ENCODE measurements at places on chromosomes 7 and 10. TPM values are rescaled to one million over a fixed set of nuclear protein-coding genes. Genes with fewer than 3 reads are reported as not detected.

The UTF1 gene
- total RNA-seq: not detected

The NPC1L1 gene
- total RNA-seq: not detected

The FAM107B gene
- total RNA-seq: 176 TPM

The FBXO24 gene
- 0.38 TPM for total RNA-seq

The OPN1SW gene
- not detected for total RNA-seq

- peak; percentile 25 for DNase-seq
- H3K27ac ChIP-seq: no peak overlapping the region
- no peaks in the 10 kb centered on the region for H3K4me1 ChIP-seq
- H3K36me3 ChIP-seq: no peaks in the 10 kb centered on the region
- H3K27me3 ChIP-seq: no peaks in the 10 kb centered on the region
These were observed 42.3 kb upstream of the FOXI2 start for GRCh38 chr10:127694580-127695193.

DNA sequence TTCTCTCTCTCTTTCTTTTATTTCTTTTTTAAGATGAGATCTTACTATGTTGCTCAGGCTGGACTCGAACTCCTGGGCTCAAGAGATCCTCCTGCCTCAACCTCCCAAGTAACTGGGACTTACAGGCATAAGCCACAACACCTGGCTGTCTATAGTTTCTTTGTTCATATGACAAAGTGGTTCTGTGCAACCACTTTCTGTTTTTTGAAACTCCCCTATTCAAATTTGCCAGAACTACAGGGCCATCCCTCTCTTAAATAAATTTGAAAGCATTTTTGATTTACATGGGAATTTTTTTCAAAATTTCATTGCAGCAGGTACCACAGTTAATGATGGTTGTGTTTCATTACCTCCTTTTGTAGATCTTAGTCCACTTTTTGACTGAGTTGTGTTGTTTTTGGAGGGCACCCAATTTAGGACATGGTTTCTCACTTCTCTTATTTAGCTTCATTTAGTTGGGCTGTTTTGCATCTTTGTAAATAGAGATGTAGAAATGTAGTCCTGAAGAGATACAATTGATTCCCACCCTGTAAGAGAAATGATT, 119.2 kb downstream of the LRRC4 start:
- DNase-seq: no peak
- peaks cover 10% of the 10 kb centered on the region for H3K4me1 ChIP-seq
- no peaks in the 10 kb centered on the region for H3K27me3 ChIP-seq
- no peak overlapping the region for H3K27ac ChIP-seq
- no peak overlapping the region for H3K4me3 ChIP-seq
- H3K36me3 ChIP-seq: no peaks in the 10 kb centered on the region

DNA sequence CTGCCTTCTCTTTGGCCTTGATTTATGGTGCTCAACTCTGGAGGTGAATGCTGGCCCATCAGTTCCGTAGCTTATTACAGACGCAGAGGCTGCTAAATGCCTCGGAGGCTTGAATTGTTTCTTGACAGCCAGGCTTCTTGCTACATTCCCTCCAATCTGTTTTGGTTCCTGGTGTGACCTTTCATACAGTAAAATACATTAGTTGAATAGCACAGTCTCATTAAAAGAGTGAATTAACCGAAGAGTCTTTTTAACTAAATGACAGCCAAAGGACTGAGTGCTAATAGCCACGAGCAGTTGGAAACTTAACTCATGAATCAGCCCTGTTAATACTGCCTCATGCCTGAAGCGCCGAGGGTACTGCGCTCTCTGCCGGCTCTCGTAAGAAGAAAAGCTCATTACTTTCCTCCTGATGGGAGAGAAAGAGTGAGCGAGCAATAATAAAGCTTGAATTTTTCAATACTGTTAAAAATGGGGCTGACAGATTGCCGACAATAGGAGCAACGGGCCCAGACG, 236.4 kb upstream of the GPR26 start:
- no peak overlapping the region for H3K27ac ChIP-seq
- no peak overlapping the region for H3K4me3 ChIP-seq
- no peak for DNase-seq
- no peaks in the 10 kb centered on the region for H3K36me3 ChIP-seq

DNA sequence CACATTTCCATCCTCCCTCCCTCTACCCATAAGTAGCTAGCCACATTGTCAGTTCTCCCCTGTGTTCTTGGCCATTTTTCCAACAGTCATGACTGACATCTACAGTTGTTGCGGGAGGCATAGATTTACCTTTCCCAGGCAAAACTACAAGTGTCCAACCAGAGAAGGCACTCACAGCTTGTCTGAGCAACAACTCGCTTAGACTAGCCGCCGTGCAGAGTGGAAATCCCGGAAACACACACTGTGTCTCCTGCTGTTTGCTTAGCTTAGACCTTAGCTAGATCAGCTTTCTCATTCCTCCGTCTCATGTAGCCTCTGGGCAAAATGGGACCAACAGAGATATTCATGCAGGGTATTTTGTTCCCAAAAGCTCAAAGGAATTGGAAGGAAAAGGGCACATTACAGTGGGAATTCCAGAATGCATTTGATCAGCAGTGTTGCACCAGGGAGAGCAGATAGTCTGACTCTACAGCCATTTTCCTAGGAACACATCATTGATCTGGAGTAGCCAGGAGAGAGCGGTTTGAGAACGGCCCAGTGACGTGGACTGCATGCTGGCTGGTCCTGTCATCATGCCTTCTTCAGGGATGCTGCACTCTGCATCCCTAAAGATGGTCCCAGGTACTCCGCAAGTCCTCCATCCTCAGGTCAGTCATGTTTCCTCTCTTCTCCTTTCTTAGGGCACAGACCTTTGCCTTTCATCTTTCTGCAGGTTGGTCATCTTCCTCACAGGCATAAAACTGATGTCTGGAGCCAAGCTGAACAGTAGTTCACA, 89.4 kb downstream of the C10orf90 start:
- H3K4me3 ChIP-seq: no peak overlapping the region
- no peaks in the 10 kb centered on the region for H3K4me1 ChIP-seq
- H3K36me3 ChIP-seq: no peaks in the 10 kb centered on the region
- H3K27me3 ChIP-seq: no peaks in the 10 kb centered on the region
- no peak overlapping the region for H3K27ac ChIP-seq
- no peak for DNase-seq

- H3K36me3 ChIP-seq: no peaks in the 10 kb centered on the region
- no peak for DNase-seq
- H3K4me3 ChIP-seq: no peak overlapping the region
- peaks cover 11% of the 10 kb centered on the region for H3K4me1 ChIP-seq
These were observed 964.4 kb downstream of the PCDH15 start for GRCh38 chr10:53836638-53837037.

GRCh38 chr7:99257065-99257464, 15.6 kb upstream of the MYH16 start:
- no peak overlapping the region for H3K4me3 ChIP-seq
- H3K36me3 ChIP-seq: no peaks in the 10 kb centered on the region
- H3K27ac ChIP-seq: no peak overlapping the region
- H3K27me3 ChIP-seq: peaks cover 7% of the 10 kb centered on the region
- DNase-seq: no peak

- H3K4me1 ChIP-seq: peaks cover 11% of the 10 kb centered on the region
- H3K27ac ChIP-seq: no peak overlapping the region
- DNase-seq: no peak
- H3K4me3 ChIP-seq: no peak overlapping the region
These were observed 27.3 kb downstream of the TMEM120A start for GRCh38 chr7:75967055-75967454.

DNA sequence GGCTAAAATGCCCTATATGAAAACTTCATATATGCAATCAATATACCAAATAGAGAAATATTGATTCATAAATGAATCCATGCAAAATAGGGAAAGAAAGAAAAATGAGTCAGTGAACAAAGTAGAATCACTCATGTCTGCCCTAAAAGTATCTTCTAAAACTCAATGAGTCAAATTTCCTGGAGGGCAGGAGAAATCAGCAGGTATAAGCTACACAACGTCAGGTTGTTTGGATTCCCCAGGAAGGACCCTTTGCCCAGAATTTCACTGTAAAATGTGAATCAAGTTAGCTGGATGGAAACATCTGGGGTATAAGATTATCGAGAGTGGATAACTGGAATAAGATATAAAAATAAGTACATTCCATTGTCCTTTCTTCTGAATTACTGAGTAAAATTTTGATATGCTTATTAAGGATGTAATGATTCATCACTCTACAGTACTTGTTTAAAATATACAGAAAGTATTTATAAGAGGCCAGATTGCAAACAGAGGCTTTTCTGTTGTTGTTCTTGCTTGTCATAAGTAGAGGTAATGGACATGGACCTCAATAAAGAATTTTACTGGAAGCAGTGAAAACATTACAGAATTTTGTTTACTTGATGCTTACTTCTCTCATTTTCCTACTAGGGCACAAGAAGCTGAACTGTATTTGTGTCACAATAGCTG, 99.0 kb downstream of the AGMO start:
- no peaks in the 10 kb centered on the region for H3K27me3 ChIP-seq
- no peak overlapping the region for H3K4me3 ChIP-seq
- no peaks in the 10 kb centered on the region for H3K36me3 ChIP-seq

GRCh38 chr10:44512431-44513022, 127.6 kb upstream of the CXCL12 start:
- no peaks in the 10 kb centered on the region for H3K4me1 ChIP-seq
- H3K27me3 ChIP-seq: no peaks in the 10 kb centered on the region
- H3K27ac ChIP-seq: no peak overlapping the region
